Liver (tissue), 10 donors: ENCODE measurements at places on chromosomes 7 and 10. TPM values are rescaled to one million over a fixed set of nuclear protein-coding genes. Genes with fewer than 3 reads are reported as not detected.

DNA sequence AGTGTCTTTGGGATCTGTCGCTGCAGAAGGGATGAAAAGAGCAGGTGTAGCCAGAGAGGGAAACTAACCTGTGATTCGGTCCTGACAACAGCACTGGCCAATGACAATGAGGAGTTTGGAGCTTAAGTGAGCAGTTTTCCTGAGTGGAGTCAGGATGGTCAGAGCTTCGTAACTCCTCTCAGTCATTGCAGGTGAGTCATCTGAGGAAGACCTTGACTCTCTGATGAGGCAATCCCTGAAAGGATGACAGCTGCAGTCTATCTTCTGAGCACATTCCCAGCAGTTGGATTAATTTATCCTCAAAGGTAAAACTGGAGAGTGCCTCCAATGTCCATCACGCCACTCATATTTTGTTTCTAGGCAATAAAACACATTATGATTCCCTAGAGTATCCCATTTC, 401.9 kb downstream of the POM121L12 start:
- DNase-seq: no peak
- no peak overlapping the region for H3K27ac ChIP-seq
- no peaks in the 10 kb centered on the region for H3K36me3 ChIP-seq
- no peaks in the 10 kb centered on the region for H3K27me3 ChIP-seq

DNA sequence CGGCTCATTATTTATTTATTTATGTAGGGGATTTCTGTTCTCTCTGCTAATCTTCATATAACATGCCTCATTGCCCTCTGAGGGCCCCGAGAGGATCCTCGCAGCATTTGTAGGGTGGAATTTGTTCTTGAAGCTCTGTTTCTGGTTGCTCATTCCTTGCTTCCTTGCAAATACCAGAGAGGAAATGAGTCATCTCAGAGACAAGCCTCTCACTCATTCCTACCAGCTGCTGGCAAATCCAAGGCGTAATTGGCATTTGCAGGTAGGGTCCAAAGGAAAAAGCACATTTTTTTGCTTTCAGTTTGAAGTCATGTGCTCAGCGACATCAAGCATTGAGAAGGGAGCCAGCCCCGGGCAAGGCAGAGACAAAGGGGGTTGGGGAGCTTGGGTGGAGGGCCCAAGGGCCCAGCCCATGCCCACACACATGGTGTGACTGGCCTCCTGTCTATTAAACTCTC, 501.6 kb downstream of the GALNT17 start:
- H3K27me3 ChIP-seq: no peaks in the 10 kb centered on the region
- no peak overlapping the region for H3K27ac ChIP-seq
- DNase-seq: no peak
- H3K36me3 ChIP-seq: no peaks in the 10 kb centered on the region
- no peak overlapping the region for H3K4me3 ChIP-seq
- H3K4me1 ChIP-seq: no peaks in the 10 kb centered on the region

DNA sequence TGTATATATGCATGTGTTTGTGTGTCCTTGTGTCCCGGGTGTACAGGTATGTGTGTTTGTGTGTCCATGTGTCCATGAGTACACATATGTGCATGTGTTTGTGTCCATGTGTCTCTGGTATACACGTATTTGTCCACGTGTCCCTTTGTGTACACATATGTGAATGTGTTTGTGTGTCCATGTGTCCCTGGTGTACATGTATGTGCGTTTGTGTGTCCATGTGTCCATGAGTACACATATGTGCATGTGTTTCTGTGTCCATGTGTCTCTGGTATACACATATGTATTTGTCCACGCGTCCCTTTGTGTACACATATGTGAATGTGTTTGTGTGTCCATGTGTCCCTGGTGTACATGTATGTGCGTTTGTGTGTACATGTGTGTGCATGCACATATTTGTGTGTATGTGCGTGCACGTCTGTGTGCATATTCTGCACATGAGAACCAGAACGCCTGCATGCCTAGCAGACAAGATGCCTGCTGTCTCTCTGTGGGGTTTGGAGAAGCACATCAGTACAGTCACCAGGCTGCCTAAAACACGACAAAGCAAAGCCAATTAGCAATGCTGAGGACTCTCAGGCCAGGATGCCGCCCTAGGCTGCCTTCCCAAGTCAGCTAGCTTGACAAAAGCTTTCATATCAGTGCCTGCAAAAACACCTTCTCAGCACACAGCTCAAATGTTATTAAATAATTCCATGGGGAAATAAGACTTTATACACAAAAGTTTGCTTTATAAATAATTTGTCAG, 327.8 kb downstream of the PTPRN2 start:
- H3K4me3 ChIP-seq: no peak overlapping the region
- H3K36me3 ChIP-seq: no peaks in the 10 kb centered on the region
- DNase-seq: no peak
- H3K27me3 ChIP-seq: no peaks in the 10 kb centered on the region
- peaks cover 11% of the 10 kb centered on the region for H3K4me1 ChIP-seq

GRCh38 chr10:67246066-67246555, 320.3 kb downstream of the LRRTM3 start:
- H3K4me1 ChIP-seq: peaks cover 11% of the 10 kb centered on the region
- H3K27ac ChIP-seq: no peak overlapping the region
- H3K4me3 ChIP-seq: no peak overlapping the region
- H3K36me3 ChIP-seq: no peaks in the 10 kb centered on the region
- DNase-seq: no peak

- no peaks in the 10 kb centered on the region for H3K4me1 ChIP-seq
- H3K27ac ChIP-seq: no peak overlapping the region
- no peaks in the 10 kb centered on the region for H3K36me3 ChIP-seq
- DNase-seq: no peak
- no peaks in the 10 kb centered on the region for H3K27me3 ChIP-seq
- no peak overlapping the region for H3K4me3 ChIP-seq
Observed at GRCh38 chr10:105793071-105793470, 1152.0 kb downstream of the SORCS3 start.

DNA sequence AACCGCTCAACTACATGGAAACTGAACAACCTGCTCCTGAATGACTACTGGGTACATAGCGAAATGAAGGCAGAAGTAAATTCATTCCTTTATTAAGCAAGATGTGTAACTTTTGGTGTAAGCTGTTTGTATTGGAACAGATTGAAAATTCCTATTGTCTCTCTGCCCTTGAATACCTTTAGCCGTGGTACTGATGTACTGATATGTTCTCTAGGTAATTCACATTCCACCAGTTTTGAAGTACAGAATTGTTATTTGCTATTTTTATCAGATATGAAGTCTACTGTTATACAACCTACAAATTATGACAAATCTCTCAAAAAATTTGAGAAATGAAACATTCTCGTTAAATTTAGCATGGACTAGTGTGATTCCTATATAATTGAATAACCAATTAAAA, 17.7 kb downstream of the ZMYND11 start:
- no peaks in the 10 kb centered on the region for H3K27me3 ChIP-seq
- H3K27ac ChIP-seq: no peak overlapping the region
- no peaks in the 10 kb centered on the region for H3K4me1 ChIP-seq
- H3K4me3 ChIP-seq: no peak overlapping the region
- no peak for DNase-seq

DNA sequence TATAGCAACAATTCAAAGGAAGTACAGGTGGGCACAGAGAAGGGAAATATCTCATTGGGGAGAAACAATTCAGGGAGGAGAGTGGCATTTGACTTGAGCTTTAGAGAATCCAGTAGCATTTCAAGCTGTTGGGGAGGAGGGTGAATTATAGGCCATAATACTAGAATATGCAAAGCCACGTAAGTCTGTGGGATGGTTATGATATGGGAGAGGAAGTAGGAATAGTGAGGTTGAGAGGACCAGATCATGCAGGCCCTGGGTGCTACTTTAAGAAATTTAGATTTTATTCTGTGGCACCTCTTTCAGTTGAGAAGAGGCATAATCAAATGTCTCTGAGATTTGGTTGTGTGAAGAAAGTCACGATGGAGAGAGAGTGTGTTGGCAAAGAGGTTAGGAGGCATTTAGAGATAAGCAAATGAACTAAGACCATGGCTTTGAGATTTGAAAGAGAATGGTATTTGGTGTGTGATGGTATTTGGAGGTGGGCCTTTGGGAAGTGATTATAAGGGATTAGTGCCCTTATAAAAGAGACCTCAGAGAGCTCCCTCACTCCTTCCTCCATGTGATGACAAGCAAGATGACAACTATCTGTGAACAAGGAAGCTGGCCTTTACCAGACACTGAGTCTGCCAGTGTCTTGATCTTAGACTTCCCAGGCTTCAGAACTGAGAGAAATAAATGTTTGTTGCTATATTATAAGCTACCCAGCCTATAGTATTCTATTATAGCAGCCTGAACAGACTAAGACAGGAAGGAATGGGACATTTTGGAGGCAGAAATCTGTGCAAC, 15.1 kb downstream of the ADD3 start:
- no peak overlapping the region for H3K4me3 ChIP-seq
- H3K27ac ChIP-seq: no peak overlapping the region
- H3K4me1 ChIP-seq: no peaks in the 10 kb centered on the region

DNA sequence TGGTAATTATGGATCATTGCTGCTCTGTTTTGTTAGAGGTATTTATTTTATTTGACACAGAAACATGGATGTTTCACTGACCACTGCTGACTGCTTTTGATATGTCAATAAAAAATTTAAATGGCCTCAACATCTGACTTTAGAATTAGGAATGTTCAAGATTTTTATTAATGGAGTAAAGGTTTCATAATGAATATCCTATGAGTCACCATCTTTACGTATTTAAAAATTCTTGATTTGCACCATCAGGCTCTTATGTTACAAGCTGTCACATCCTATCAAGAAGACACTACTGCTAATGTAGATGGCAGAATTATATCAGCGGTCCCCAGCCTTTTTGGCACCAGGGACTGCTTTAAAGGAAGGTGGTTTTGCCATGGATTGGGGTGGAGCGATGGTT, 578.7 kb upstream of the NRP1 start:
- H3K36me3 ChIP-seq: no peaks in the 10 kb centered on the region
- DNase-seq: no peak
- no peak overlapping the region for H3K27ac ChIP-seq
- H3K4me3 ChIP-seq: no peak overlapping the region
- H3K27me3 ChIP-seq: no peaks in the 10 kb centered on the region

DNA sequence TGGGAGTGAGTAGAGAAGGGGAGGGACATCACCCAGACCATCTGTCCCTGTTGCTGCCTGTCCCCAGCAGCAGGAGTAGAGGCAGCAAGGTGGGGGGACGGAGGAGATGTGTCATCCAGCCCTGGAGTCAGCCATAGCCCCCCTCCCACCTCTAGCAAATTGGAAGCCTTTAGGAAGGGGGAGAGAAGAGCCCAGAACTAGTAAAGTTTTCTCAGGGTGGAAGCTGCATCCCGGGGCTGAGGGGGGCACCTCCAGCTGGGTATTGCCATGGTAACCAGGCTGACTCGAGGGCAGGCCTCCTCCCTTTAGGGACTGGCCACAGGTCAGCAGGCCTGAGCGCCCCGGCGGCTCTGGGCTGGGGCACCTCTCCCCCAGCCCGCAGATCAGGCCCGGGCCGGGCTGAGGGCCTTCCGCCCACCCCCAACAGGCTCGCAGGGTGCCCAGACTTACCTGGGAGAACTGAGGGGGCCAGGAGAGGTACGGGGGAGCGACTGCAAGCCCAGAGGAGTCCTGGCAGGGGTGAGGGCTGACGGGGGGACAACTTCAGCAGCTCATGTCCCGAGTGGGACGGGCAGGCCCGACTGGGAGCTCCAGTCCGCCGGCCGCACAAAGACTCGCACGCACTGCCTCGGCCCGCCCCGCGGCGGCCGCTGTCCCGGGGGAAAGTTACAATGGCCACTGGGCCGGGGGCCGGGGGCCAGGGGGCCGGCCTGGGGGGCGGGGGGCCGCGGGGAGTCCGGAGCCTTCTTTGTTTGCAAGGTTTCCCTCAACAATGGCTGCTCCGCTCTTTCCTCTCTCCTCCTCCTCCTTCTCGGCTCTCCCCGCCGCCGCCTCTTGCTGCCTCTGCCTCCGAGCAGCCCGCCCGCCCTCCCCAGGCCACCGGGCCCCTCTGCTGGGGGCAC, 6.0 kb downstream of the LDB1 start:
- H3K36me3 ChIP-seq: peaks cover 17% of the 10 kb centered on the region
- peak; percentile 58 for DNase-seq
- H3K27ac ChIP-seq: no peak overlapping the region

DNA sequence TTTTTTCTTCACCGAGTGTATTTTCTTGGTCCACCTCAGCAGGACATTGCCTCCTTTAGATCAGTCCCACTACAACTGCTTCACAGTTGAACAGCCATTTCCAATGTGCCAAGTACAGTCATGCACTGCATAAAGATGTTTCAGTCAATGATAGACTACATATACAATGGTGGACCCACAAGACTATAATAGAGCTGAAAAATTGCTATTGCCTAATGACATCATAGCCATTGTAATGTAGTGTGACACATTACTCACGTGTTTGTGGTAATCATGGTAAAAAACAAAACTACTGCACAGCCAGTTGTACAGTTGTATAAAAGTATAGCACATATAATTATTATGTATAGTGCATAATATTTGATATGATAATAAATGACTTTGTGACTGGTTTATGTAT, 113.8 kb upstream of the HPS1 start:
- H3K27me3 ChIP-seq: no peaks in the 10 kb centered on the region
- H3K4me1 ChIP-seq: no peaks in the 10 kb centered on the region
- H3K27ac ChIP-seq: no peak overlapping the region
- H3K4me3 ChIP-seq: no peak overlapping the region

HOXA1 gene
- polyA plus RNA-seq: 0.17 TPM

OR2A42 gene
- polyA plus RNA-seq: not detected

STOX1 gene
- polyA plus RNA-seq: not detected

C10orf53 gene
- not detected for polyA plus RNA-seq

CPA2 gene
- not detected for polyA plus RNA-seq
